ENCODE measurements at places on chromosomes 2 and 18. TPM values are rescaled to one million over a fixed set of nuclear protein-coding genes. Genes with fewer than 3 reads are reported as not detected.

CAVIN2 gene
- 0.80 TPM for total RNA-seq

GEN1 gene
- 19.6 TPM for total RNA-seq

NPPC gene
- 0.73 TPM for total RNA-seq

ANKRD53 gene
- total RNA-seq = 4.9 TPM

MLPH gene
- 7.7 TPM for total RNA-seq

UCN gene
- total RNA-seq = 3.1 TPM

DNA sequence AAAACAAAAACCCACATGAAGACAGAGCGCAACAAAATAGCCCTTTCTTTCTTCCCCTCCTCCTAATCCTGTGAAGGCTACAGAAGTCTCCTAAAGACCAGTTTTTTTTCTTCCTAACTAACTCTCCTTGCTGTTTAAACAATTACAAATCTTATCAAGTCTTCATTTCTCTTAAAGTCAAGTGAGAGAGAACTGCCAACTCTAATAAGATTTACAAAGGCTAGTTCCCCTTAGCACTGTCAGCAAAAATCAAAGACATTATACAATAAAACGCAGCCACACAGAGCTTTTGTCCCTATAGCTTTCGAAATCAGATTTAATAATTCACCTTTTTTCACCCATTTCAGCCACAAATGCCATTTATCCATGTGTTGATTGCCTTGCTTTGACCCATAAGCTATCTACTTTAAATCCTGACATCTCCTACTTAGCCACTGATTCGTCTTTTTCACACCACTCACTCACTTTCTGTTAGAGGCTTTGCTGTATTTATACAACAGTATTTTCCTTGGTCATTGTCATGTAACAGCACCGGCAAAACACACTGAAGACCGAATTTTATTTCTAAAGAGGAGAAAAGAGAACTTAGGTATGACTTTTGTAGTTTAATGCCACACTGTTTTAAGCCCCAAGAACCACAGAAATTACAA is 5.9 kb downstream of the NRXN1 start:
- H3K4me3 ChIP-seq = no peak overlapping the region
- no peak overlapping the region for H3K27ac ChIP-seq
- no peak for DNase-seq
- H3K4me1 ChIP-seq = peaks cover 3% of the 10 kb centered on the region

GRCh38 chr2:96969321-96969720 is 17.1 kb downstream of the FAM178B start:
- H3K27ac ChIP-seq = no peak overlapping the region
- peaks cover 15% of the 10 kb centered on the region for H3K4me1 ChIP-seq
- no peak overlapping the region for H3K4me3 ChIP-seq
- H3K27me3 ChIP-seq = no peaks in the 10 kb centered on the region

GRCh38 chr2:159243529-159243928 is 43.0 kb downstream of the WDSUB1 start:
- H3K36me3 ChIP-seq = peaks cover 71% of the 10 kb centered on the region
- H3K4me1 ChIP-seq = peaks cover 6% of the 10 kb centered on the region
- no peaks in the 10 kb centered on the region for H3K27me3 ChIP-seq
- no peak overlapping the region for H3K4me3 ChIP-seq

DNA sequence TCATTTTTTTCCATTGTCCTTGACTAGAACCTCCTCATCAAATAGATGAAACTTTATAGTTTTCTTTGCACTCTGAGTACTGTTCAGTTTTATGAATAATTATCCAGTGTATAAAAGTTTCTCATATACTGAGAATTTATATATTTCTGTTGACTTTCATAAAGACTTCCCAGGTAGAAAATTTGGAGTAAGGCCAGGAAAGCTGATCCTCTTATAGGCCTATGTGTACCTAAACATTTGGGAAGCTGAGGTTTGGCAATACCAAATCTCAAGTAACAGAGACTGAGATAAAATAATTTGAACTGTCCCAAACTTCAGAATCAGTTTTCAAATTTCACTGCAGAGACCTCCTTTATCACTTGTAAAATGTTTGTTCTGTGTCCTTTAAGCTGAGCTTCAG is 43.4 kb downstream of the CCDC102B start:
- DNase-seq = no peak
- no peaks in the 10 kb centered on the region for H3K36me3 ChIP-seq
- H3K27me3 ChIP-seq = no peaks in the 10 kb centered on the region
- H3K27ac ChIP-seq = peak overlapping the region; percentile 2

DNA sequence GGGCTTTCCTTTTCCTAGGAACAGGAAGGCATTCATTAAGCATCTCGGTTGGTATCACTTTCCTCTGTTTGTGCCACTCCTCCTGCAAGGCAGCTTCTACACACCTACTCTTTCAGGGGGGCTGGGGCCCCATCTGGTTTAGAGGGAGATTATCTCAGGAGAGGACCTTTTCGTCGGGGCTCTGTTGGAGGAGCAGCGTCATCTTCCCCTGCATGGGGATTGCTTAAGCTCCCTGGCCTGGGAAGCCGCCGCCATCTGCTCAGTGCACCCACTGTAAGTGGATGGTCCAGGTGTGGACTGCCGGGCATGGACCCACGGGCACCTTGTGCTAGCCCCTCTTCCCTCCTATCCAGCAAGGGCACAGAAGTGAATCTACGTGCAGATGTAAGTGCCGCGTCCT is 355.3 kb upstream of the SMIM21 start:
- H3K36me3 ChIP-seq = no peaks in the 10 kb centered on the region
- H3K27ac ChIP-seq = no peak overlapping the region
- H3K27me3 ChIP-seq = no peaks in the 10 kb centered on the region
- H3K4me1 ChIP-seq = peaks cover 20% of the 10 kb centered on the region
- H3K4me3 ChIP-seq = no peak overlapping the region

DNA sequence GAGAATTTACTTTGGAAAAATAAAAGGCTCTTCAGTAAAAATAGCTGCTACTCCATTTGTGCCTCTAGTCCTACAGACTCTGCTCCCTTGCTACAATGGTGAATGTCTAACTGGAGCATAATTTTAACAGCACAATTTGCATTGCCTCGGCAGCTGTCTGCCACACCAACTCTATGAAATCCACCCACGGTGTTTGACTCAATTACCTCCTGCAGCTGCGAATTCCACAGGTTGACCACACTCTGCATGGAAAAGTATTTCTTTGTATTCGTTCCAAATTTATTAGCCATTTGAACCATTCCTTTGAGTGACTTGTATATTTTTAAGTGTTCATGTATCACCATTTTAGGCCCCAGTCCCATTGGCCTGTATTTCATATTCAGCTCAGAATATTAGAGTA is 182.1 kb upstream of the CCDC68 start:
- DNase-seq = no peak
- peaks cover 1% of the 10 kb centered on the region for H3K27me3 ChIP-seq
- no peak overlapping the region for H3K27ac ChIP-seq
- H3K36me3 ChIP-seq = no peaks in the 10 kb centered on the region
- no peaks in the 10 kb centered on the region for H3K4me1 ChIP-seq
- H3K4me3 ChIP-seq = no peak overlapping the region

DNA sequence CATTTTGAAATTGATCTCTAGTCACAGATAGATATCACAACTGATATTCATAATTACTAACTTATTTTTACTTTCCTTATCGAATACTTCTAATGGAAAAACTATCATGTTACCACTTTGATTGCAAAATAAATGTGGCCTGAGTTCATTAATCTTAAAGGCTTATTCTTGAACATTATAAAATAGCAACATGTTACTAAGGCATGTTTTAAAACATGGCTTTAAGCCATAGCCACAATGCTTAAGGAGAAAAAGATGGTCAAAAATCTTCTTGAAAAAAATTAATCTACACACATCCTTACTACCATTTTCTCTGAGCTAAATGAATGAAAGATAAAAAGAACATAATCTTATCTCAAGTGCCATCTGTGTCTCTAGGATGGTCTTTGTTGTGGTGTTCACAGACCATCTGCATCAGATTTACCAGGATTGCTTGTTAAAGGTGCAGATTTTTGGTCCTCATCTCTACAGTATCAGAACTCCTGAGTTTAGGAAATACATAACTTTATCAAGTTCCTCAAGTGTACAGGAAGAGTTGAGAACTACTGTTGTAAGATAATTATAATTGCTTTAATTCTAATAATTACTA is 15.3 kb downstream of the MTX2 start:
- H3K4me3 ChIP-seq = no peak overlapping the region
- H3K27ac ChIP-seq = no peak overlapping the region
- H3K4me1 ChIP-seq = peaks cover 10% of the 10 kb centered on the region
- H3K27me3 ChIP-seq = no peaks in the 10 kb centered on the region
- H3K36me3 ChIP-seq = peaks cover 5% of the 10 kb centered on the region
- DNase-seq = no peak

Measured in mesothelial cell of epicardium (in vitro differentiated cells).